Activated CD4-positive, alpha-beta T cell treated with anti-CD3 and anti-CD28 coated beads, Interleukin-2, amount 10 ng/mL, durations not matched to agents 7 days and 5 days (primary cell): ENCODE measurements at places on chromosomes 2 and 18. TPM values are rescaled to one million over a fixed set of nuclear protein-coding genes. Genes with fewer than 3 reads are reported as not detected.

DNA sequence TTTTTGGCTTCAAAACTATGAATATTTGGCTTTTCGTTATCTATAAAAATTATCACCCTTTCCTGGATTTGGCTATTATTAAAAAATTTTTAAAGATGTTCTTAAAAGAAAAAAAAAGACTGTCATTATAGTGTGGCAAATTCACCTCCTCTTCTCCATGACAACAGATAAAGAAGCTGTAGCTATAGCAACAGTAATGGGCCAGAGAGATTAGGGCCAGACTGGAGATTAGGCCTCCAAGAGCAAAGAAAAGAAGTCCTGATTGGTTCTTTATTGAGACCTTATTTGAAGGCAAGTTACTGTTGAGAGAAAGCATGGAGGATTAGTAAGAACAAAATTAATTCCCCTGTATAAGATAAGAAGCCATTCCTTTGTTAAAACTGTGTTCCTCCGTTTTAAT lies 812.5 kb downstream of the DCC start:
- DNase-seq, result no peak

- no peak for DNase-seq
Measured at GRCh38 chr2:14255135-14255820, 377.2 kb upstream of the LRATD1 start.

DNA sequence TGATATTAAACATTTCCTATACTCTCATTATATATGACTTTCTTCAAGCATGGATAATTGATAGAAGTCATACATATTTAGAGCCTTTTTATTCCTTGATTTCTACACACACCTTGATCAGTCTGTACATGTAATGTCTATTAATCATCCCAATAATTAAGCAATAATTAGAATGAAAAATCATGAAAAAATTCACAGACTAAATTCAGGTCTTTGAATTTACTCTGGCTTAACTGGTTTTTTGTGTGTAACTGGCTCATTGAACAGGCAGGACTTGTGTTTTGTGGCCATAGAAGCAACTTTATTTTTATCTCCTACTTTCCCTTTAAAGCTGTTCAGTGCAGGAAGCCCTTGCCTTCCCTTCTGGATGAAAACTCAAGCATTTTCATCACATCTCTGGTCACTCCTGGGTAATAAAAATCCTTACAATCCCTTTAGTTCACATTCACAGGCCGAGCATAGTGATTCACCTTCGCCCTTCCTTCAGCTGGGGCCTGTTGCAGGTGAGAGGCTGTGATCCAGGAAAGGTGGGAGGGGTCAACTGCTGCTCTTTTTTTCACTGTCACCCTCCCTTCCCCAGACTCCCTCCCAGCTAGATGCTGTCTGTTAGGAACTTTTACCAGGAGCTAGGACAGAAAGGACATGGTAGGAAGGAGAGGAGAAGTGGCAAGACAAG lies 58.0 kb upstream of the ITSN2 start:
- DNase-seq, result no peak

- no peak for DNase-seq
Measured at GRCh38 chr2:20094142-20094755, 42.8 kb upstream of the LAPTM4A start.

DNA sequence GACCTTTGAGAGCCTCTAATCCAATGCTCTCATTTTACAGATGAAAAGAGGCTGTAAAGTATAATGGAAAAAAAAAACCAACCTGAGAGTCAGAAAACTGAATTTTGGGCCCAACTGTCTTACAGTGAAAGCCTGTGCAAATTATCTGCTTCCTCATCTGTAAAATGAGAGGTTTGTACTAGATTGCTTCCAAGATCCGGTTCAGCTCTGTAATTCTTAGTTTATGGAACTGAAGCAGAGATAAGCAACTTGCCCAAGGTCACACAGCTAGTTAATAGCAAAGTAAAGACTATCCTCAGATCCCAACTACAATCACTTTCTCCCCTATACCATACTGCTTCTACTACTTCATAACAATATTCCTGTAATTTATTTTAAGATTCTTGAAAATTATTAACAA lies 6.3 kb downstream of the TLK1 start:
- DNase-seq, result no peak

ITGB6 gene
- total RNA-seq, result not detected

CCBE1 gene
- not detected for total RNA-seq
